ENCODE measurements at places on chromosomes 4 and X. TPM values are rescaled to one million over a fixed set of nuclear protein-coding genes. Genes with fewer than 3 reads are reported as not detected.

NHSL2 gene
- 0.24 TPM for polyA plus RNA-seq

GABRB1 gene
- not detected for polyA plus RNA-seq

MYOZ2 gene
- 0.43 TPM for polyA plus RNA-seq

PFKFB1 gene
- 0.61 TPM for polyA plus RNA-seq

AREG gene
- 0.51 TPM for polyA plus RNA-seq

BMX gene
- polyA plus RNA-seq = 0.67 TPM

DSPP gene
- polyA plus RNA-seq = not detected

NSUN7 gene
- polyA plus RNA-seq = 0.38 TPM

UNC5C gene
- 0.43 TPM for polyA plus RNA-seq

RBM46 gene
- polyA plus RNA-seq = 0.04 TPM

CTAG1B gene
- polyA plus RNA-seq = not detected

RASSF6 gene
- 0.09 TPM for polyA plus RNA-seq

L1CAM gene
- 3.2 TPM for polyA plus RNA-seq

TLR10 gene
- 81.4 TPM for polyA plus RNA-seq

NAT8L gene
- 0.29 TPM for polyA plus RNA-seq

HMGN5 gene
- polyA plus RNA-seq = 6.3 TPM

PNMA5 gene
- 0.35 TPM for polyA plus RNA-seq

TRPC5OS gene
- polyA plus RNA-seq = not detected

KCTD8 gene
- polyA plus RNA-seq = not detected

NRK gene
- not detected for polyA plus RNA-seq

SCRG1 gene
- polyA plus RNA-seq = 0.11 TPM

GRK4 gene
- polyA plus RNA-seq = 1.7 TPM

HS3ST1 gene
- polyA plus RNA-seq = 2.3 TPM

USP38 gene
- 5.6 TPM for polyA plus RNA-seq

SMIM9 gene
- not detected for polyA plus RNA-seq

TMEM47 gene
- polyA plus RNA-seq = 3.2 TPM

SYN1 gene
- 0.68 TPM for polyA plus RNA-seq

TMSB15C gene
- 1.3 TPM for polyA plus RNA-seq

ARHGEF38 gene
- not detected for polyA plus RNA-seq

PPP2R2C gene
- 0.19 TPM for polyA plus RNA-seq

SATL1 gene
- not detected for polyA plus RNA-seq

ITM2A gene
- polyA plus RNA-seq = 22.6 TPM

MAGEB2 gene
- polyA plus RNA-seq = not detected

ARMCX6 gene
- polyA plus RNA-seq = 42.0 TPM

XAGE1B gene
- 0.50 TPM for polyA plus RNA-seq

PHF8 gene
- 5.6 TPM for polyA plus RNA-seq

ATP2B3 gene
- polyA plus RNA-seq = not detected

F8A3 gene
- polyA plus RNA-seq = 5.1 TPM

FGF5 gene
- not detected for polyA plus RNA-seq

CYBB gene
- 30.5 TPM for polyA plus RNA-seq

NOCT gene
- 0.89 TPM for polyA plus RNA-seq

PCDH19 gene
- 0.02 TPM for polyA plus RNA-seq

CCNB3 gene
- polyA plus RNA-seq = 0.28 TPM

Measured in spleen (tissue), 13 donors.